Type B pancreatic cell (in vitro differentiated cells): ENCODE measurements at places on chromosomes 4 and X.

DNA sequence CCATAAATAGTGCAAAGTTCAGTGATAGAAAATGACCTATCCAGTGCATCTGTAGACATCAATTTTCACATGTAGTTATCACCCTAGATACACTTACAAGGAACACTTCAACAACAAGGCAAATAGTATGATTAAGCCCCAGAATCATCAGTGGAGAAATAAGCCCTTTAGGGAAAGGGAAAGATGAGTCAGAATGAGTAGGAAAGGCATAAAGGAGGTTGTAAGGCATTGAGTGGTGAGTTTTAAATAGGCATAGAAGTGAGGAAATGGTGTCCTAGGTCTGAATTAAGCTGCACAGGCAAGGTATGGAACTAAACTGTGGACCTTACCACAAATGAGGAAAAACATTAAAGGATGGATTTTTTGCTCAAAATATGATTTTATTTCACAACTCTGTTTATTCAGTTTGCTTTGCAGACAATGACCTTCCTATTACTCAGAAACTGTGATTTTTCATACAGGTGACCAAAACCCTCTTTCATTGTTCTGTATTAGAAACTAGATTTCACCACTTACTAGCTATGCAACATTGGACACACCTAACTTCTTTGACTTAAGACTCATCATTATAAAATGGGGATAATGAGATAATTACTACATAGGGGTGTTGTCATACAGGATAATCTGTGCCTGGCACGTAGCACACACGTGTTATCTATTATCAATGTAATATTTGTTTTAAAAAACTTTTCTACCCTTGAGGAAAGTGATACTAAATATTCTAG lies 57.0 kb upstream of the MAP9 start:
- DNase-seq, result no peak

- no peak for DNase-seq
These were observed 102.1 kb downstream of the DCK start for GRCh38 chr4:71095545-71095944.

GRCh38 chr4:101114936-101115372 lies 232.4 kb downstream of the PPP3CA start:
- DNase-seq, result no peak

GRCh38 chr4:11700751-11701226 lies 272.1 kb upstream of the HS3ST1 start:
- no peak for DNase-seq

GRCh38 chr4:138816875-138817274 lies 198.7 kb upstream of the NOCT start:
- no peak for DNase-seq

DNA sequence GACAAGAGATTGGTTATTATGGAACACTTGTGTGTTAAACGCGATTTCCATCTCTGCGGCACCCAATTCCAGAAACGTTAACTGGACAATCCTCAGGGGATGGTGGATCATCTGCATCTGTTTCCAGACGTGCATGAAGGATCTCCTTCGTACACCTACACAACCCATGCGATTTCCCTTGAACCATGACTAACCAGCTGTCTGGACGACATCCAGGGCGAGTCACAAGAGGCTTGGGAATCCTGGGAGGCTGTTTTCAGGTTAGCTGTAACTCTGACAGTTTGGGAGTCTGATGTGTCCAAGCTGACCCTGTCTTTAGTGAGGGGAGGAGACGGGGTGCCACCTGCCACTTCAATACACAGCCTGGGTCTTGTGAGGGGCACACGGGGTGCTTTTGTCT lies 84.5 kb downstream of the GATB start:
- no peak for DNase-seq

- DNase-seq, result no peak
These were observed 15.1 kb upstream of the TAB3 start for GRCh38 chrX:30904186-30904585.

- no peak for DNase-seq
These were observed 286.2 kb upstream of the TET2 start for GRCh38 chr4:104860238-104861123.

- no peak for DNase-seq
These were observed 484.7 kb downstream of the PCDH7 start for GRCh38 chr4:31204874-31205273.

DNA sequence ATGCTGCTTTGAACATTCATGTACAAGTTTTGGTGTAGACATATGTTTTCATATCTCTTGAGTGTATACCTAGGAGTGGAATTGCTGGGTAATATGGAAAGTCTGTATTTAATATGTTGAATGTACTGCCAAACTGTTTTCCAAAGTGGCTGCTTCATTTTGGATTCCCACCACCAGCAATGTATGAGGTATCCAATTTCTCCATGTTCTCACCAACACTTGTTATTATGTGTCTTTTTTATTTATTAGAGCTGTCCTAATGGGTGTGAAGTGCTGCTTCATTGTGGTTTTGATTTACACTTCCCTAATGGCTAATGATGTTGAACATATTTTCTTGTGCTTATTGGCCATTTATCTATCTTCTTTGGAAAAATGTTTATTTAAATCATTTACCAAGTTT lies 60.4 kb downstream of the BCOR start:
- no peak for DNase-seq

- no peak for DNase-seq
These were observed 1122.9 kb upstream of the PCDH10 start for GRCh38 chr4:132026166-132026565.

DNA sequence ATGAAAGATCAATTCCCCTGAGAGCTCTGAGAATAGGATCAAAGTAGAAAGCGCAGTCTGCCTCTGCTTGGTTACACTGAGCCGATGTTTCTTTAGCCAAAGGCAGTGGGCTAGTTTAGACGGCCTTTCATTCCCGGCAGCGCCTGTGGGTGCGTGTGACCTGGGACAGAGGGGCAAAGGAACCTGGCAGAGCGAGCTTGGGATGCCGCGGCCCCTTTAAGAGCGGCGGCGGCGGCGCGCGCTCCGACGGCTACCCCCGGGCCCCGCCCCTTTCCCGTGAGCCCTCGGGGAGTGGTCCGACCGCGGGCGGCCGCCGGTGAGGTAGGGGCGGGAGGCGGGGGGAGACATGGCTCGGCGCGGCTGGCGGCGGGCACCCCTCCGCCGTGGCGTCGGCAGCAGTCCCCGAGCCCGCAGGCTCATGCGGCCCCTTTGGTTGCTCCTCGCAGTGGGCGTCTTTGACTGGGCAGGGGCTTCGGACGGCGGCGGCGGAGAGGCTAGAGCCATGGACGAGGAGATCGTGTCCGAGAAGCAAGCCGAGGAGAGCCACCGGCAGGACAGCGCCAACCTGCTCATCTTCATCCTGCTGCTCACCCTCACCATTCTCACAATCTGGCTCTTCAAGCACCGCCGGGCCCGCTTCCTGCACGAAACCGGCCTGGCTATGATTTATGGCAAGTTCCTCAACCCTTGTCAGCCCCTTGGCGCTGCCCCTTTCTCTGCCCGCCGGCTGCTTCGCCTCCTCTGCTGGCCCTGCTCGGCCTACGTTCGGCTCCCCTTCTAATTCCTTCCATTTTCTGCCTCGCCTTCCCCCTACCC lies at the start of gene SLC9A6:
TSS of gene SLC9A6 (plus strand) at position 279 of the 816 bp plus-strand sequence. CDS start at position 503, 224 bp downstream.
- DNase-seq, result peak; percentile 75

GRCh38 chr4:38189445-38189844 lies 229.2 kb downstream of the PTTG2 start:
- no peak for DNase-seq

DNA sequence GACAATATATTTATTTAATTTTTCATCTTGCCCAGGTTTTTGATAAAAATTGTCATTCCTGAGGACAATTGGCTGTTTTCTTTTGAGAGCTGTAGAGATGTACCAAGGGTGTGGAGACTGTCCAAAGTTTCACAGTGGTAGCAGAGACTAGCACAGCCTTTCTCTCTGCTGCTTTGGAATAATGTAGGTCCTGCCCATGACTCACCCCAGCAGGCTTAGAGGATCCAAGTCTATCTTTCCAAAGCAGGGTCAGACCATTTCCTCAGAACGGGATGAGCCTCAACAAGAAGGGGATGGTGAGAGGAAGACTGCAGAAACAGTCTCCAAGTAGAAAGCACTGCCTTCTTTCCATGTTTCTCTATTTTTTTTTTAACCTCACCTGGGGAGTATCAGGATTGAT lies 131.5 kb upstream of the RPL34 start:
- no peak for DNase-seq

DNA sequence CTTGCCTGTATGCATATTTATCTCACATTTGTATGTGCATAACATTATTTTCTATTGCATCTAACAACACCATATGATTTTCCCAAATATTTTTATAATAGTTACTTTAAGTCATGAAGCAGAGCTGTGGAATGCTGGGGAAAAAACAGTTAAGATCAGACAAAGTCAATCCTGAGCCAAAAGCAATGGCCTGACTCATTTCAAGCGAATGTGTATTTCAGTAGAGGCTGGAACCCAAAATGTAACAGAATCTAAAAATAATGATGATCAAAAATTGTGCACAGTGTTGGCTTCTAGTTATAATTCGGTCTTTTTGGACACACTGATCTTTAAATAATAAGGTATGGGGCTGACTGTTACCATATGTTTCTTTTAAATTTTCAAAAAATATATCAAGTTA lies 516.2 kb upstream of the ADGRL3 start:
- DNase-seq, result no peak

DNA sequence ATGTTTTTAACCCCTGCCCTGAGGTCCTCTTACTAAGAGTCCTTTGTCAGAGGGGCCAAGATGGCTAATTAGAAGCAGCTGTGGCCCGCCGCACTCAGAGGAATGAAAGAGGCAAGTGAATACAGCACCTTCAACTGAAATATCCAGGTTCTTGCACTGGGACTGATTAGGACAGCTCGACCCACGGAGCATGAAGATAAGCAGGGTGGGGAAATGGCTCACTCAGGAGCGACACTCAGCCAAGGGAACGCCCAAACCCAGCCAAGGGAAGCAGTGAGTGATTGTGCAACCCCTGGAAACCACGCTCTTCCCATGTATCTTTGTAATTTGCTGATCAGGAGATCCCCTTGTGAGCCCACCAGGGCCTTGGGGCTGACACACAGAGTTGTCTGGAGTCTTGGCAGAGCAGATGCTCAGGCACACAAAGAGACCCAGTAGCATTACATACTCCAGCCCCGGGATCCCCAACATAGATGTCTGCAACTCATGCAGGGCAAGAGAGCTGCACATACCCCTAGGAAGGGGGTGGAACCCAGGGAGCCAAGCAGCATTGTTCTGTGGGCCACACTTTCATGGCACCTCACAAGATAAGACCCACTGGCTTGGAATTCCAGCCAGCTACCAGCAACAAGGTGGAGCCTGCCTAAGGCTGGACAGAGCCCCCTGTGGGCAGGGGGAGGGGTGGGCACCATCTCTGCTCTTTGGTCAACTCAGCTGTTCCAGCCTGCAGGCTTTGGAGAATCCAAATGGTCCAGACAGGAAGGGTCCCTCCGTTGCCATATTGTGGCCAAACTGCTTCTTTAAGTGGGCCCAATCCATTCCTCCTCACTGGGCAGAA lies 23.3 kb downstream of the F8A3 start:
- DNase-seq, result no peak

DNA sequence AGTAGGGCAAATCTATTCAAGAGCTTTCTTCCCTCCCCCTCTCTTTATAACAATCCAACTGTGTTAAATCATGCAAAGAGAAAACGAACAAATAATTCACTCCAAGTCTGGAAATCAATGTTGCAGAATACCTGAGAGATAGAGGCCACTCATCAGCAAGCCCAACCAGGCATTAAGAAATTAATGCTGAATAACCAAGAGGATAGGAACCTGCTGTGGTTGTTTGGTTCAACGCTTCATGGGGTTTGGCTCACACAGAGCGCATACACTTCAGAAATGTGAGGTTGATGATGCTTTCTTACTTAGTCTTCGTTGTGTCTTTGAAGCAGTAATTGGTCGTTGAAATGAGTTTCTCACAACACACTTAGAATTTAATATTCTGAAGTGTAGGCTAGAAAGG lies 1540.0 kb upstream of the PABPC4L start:
- DNase-seq, result no peak

GRCh38 chr4:181938631-181939030 lies 304.6 kb upstream of the TENM3 start:
- DNase-seq, result no peak

- DNase-seq, result no peak
These were observed 13.3 kb downstream of the PDZD4 start for GRCh38 chrX:153816831-153817690.

DNA sequence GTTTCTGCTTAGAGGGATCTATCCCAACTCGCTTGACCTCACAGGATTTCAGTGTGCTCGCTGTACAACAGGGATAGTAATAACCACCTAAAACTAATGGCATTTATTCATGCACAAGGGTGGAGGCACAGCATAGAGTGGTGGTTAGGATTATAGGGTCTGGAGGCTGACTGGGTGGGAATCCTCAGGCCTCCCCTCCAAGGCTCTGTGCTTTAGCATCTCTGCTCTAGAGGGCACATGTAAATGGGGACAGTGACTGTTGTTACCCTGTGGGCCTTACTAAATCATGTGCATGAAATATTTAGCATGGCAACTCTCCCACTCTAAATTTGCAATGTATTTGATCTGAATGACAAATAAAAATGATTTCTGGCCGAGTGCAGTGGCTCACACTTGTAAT lies 29.2 kb downstream of the VCX2 start:
- no peak for DNase-seq

DNA sequence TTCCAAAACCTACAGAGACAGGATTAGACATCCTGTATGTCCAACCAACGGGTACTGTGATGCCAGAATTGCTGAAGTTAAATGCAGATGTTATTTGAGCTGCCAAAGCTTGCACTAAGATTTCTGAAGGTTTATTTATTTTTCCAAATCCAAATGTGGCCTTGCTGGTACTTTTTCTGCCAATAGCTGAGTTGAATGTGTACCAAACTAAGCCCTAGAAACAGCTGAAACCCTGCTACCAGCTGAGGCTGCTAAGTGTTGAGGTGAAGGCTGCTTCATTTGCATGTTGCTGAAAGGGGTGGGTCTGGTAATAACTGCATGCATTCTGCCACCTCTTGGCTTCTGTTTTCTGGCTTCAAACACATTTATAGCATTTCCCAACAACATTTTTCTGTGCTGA lies 366.5 kb downstream of the FAT4 start:
- DNase-seq, result no peak

GRCh38 chrX:40988100-40988499 lies 97.1 kb upstream of the USP9X start:
- no peak for DNase-seq

GRCh38 chr4:189787216-189788031 lies 153.2 kb upstream of the FRG1 start:
- DNase-seq, result no peak

DNA sequence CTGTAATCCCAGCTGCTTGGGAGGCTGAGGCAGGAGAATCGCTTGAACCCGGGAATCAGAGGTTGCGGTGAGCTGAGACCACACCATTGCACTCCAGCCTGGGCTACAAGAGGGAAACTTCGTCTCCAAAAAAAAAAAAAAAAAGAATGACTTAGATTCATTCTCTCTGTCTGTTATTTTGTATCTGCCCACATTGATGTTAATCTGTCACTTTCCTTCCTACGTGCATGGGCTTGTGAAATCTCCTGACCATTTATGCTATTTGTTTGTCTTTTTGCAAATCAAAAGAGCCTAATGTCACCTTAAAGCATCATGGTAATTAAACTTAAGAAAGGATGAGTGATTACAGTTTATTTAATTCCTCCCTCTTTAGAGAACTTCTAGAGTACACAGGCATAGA lies 27.4 kb downstream of the GAB1 start:
- DNase-seq, result no peak
